GM23248 (cell line): ENCODE measurements at places on chromosomes 6 and 20. TPM values are rescaled to one million over a fixed set of nuclear protein-coding genes. Genes with fewer than 3 reads are reported as not detected.

DNA sequence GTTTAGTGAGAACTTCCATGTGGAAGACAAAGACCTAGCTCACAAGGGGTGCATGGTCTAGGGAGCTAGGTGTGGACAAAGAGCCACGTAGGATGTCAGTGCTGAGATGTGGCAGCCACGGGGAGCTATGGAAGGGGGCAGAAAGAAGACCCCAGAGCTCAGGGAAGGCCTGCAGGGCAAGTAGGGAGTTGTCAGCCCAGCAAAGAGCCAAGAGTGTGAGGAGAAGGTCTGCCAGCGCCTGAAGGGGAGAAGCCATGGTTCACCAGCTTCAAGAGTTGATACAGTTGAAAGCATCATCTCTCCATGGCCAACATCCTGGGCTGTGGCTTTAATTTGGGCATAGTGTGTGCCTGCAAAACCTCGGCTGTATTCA lies 95.6 kb downstream of the CDH26 start:
- DNase-seq = no peak

GRCh38 chr6:4814987-4815386 lies 38.8 kb downstream of the CDYL start:
- no peak for DNase-seq

DNA sequence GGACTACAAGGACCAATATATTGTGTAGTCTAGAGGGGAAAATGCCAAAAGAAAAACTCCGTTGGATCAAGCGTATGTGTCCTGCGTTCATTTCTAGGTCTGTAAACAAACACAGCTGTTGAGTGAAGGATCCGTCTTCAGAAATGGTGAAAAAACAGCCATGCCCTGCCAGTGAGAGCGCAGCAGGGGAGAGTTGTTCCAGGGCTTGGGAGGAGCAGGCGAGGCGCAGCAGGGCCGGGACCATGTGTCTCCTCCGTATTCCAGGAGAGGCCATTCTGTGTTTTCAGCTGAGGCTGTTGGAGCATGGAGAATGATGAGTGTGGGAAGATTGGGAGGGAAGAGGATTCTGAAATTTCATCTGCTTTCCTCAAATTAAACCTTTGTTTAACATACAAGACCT lies 38.0 kb downstream of the BMP6 start:
- DNase-seq = no peak

Gene OLIG3
- not detected in 2 replicates for polyA plus RNA-seq

GRCh38 chr6:136250686-136251008 lies 536 bp upstream of the MTFR2 start:
- DNase-seq = no peak

GRCh38 chr6:98657764-98658163 lies 176.6 kb upstream of the POU3F2 start:
- peak; percentile 58 for DNase-seq

DNA sequence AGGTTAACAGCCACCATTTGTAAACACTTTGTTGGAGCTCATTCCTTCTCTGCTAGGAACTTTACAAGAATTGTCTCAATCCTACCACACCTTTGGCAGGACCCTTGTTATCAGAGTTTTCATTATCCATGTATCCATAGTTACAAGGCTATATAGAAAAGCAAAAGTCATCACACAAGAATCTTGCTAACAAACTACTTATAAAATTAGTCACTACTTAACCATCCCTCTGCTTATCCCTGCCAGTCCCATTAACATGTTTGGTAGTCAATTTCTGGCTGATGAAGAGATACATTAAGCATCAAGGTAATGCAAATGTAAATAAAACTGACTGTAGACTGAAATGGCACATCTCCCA lies 10.4 kb downstream of the ZSWIM3 start:
- peak; percentile 82 for DNase-seq

- DNase-seq = peak; percentile 57
Observed at GRCh38 chr6:119207971-119208725, 129.7 kb upstream of the FAM184A start.

- DNase-seq = peak; percentile 38
Observed at GRCh38 chr6:138987080-138987642, 892 bp downstream of the REPS1 start.

DNA sequence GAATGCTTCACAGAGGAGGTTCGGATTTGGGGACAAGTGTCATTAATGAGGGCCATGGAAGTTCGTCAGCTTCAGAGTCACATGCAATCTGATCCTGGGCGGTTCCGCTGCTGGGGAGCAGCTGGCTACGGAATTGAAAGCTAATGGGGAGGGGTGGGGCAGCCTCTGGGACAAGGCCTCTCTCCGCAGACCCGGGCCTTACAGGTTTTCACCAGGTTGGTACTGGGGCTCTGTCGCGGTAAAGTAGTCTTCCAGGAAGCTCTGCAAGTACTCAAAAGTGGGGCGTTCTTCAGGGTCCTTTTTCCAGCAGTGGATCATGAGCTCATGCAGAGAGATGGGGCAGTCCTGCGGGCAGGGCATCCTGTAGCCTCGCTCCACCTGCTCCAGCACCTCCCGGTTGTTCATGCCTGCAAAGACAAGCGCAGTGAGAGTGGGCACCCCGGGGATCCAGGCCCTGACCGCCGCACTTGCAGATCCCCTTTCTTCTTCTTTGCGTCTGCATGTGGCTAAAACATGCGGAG lies 55.9 kb upstream of the TRAF3IP2 start:
- no peak for DNase-seq

Gene MMP24
- 0.61 and 0.70 TPM in 2 replicates for polyA plus RNA-seq

Gene FAM110A
- polyA plus RNA-seq = 3.8 and 5.0 TPM in 2 replicates

Gene CLVS2
- not detected in 2 replicates for polyA plus RNA-seq

- DNase-seq = no peak
Observed at GRCh38 chr6:25606151-25606550, 45.9 kb upstream of the SCGN start.

DNA sequence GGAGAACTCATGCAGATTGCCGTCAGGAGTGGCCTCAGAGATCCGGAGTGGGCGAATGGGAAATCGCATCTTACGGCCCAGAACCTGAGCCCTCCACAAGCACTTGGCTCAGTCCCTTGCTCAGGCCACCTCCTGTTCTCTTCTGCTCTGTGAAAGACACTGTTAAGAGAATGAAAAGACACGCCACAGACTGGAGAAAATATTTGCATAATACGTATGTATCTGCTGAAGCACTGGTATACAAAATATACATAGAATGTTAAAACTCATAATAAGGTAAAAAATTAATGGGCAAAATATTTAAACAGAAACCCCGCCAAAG lies 838 bp upstream of the POM121L2 start:
- no peak for DNase-seq

GRCh38 chr20:49568278-49569151 lies 578 bp upstream of the PTGIS start:
- DNase-seq = peak; percentile 29

DNA sequence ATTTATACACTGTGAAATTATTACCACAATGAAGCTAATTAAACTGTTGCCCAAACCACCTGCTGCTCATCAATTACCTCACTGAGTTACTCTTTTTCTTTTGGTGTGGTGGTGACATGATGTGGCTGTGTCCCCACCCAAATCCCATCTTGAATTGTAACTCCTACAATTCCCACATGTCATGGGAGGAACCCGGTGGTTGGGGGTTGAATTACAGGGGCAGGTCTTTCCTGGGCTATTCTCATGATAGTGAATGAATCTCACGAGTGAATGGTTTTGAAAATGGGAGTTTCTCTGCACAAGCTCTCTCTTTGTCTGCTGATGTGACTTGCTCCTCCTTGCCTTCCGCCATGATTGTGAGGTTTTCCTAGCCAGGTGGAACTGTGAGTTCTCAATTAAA lies 145.0 kb downstream of the LRRC1 start:
- DNase-seq = no peak

Gene PRR18
- polyA plus RNA-seq = not detected in 2 replicates

DNA sequence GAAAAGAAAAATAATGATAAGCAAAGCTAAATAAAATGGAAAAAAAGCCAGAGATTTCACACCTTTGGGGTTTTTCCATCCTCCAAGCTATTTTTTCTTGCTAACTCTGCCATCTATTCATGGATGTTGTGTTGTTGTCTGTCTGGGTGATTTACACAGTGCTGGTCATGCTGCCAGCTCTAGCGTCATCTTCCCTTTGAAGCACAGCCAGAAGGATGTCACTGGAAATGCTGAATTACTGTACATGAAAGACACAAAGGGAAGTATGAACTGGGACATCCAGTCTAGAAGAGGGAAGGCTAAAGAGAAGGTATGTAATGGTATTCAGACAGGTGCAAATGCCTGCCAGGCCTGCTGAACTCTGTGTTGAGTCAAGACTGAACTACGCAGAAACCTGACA lies 241.9 kb upstream of the STXBP5 start:
- DNase-seq = no peak

- DNase-seq = peak; percentile 90
Observed at GRCh38 chr6:29628419-29629281, 4.3 kb downstream of the GABBR1 start.

Gene ULBP2
- 29.5 and 30.1 TPM in 2 replicates for polyA plus RNA-seq

Gene SNAI1
- polyA plus RNA-seq = 13.4 and 15.7 TPM in 2 replicates

GRCh38 chr6:28656715-28657114 lies 131.0 kb downstream of the GPX5 start:
- no peak for DNase-seq

Gene SOX18
- polyA plus RNA-seq = not detected in 2 replicates

DNA sequence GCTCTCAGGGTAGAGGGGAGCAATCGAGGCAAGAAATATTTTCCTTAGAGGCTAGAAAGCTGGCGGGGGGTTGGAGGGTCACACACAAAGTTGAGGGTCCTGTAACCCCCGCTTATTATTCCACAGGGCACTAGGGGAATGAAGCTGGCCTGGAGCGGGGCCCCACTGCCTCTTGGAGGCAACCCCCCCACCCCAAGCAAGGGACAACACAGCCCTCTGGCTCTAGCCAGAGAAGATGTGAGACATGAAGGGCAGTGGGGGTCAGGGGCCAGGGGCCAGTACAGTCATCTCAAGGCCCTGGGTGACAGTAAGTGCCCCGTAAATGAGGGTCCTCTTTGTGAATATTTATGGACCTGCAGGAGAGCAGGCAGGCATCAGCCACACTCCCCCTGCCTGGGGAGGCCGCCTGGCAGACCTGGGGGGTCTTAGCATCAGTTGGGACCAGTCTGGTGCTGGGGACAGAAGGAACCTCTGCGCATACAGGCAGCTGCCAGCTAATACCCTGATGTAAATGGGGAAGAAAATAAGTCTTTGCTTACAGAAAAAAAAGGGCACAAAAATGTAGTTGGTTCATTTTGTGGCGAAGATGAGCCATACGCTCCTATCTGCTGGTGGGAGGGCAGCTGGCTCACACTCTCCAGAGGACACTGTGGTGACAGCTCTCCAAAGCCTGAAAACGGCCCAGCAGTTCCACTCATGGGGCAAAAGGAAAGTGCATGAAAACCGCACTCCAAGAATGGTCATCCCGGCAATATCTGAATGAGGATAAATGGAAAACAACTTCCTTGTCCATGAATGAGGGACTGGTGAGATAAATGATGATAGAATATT lies 21.9 kb downstream of the SPATA2 start:
- DNase-seq = peak; percentile 63

DNA sequence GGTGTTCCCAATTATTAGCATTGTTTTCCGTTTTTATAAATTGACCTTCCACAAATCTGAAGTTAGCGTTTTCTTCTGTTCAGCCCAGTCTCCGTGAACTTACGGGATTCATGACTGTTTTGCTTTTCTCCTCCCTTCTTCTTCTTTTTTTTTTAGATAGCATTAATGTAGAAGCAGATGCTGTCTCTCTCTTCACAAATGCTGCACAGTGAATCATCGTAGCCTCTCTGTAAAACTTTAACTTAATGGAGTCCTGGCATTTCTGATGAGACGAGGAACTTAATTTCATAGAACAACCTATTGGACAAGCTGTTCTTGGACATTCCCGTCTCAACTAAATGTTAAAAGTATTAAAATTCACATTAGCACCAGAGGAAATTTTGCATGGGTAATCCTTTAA lies 138.0 kb upstream of the EEF1E1 start:
- DNase-seq = no peak

- DNase-seq = no peak
Observed at GRCh38 chr6:22222469-22222868, 74.4 kb downstream of the PRL start.

- DNase-seq = no peak
Observed at GRCh38 chr20:7908905-7909304, 31.4 kb downstream of the HAO1 start.

- no peak for DNase-seq
Observed at GRCh38 chr20:58580474-58580835, 65.3 kb upstream of the APCDD1L start.

DNA sequence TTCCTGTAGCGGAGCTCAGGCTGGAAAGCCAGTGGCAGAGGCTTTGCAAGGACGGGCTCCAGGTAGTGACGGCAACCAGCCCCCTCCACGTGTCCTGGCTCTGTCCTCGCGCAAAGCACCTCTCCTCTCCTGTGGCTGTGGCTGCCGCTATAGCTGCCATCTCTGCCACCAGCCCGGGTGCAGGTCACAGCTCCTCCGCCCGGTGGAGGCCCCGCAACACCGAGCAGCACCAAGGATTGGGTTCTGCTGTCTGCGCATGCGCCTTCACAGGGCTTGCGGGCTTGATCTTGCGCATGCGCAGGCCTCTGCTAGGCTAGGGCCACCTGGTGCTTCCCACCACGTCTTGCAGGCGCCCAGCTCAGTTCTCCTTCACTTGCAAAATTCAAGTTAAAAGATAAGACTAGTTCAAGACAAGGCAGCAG lies 625.4 kb downstream of the QKI start:
- DNase-seq = no peak

- DNase-seq = peak; percentile 72
Observed at GRCh38 chr20:32285621-32286371, 8.3 kb downstream of the KIF3B start.

- no peak for DNase-seq
Observed at GRCh38 chr6:167782698-167783517, 43.8 kb upstream of the AFDN start.

DNA sequence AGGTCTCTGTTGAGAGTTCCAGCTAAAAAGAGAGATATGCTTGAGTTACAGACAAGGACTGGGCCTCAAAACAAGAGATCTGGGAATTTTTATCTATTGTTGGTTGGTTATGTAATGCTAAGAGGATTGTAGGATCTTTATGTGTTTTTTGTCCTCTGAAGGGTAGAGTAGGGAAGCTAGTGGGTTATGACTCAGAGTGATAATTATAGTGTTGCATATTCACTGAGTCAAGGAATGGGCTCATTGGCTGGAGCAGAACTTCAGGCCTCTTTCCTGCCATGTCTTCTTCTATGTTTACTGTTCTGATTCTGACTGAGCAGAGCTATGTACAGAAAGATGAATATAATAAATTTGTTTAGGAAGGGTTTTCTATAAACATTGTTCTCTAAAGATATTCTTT lies 66.1 kb upstream of the NOX3 start:
- DNase-seq = peak; percentile 80

DNA sequence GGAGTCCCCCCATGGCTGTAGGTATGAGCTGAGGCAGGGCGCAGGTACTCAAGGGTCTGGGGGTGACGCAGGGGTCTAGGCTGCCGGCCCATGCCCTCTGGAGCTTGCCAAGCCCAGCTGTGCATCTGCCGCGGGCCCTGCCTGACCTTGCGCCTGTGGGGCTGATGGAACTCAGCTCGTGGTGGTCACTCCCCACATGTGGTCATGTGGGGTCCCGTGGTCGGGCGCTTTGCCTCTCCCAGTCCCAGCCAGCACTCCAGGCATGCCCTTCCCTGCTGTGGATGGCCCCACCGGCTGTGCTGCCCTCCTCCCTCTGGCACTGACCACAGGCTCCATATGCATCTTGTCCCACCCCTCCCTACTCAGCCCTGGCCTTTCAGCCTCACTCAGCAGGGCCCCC lies 57.3 kb downstream of the RPP40 start:
- DNase-seq = no peak

Gene GPRC6A
- polyA plus RNA-seq = not detected in 2 replicates

GRCh38 chr6:22383016-22383415 lies 86.2 kb upstream of the PRL start:
- no peak for DNase-seq

- no peak for DNase-seq
Observed at GRCh38 chr6:39227476-39227875, 1.8 kb downstream of the KCNK5 start.
